Activated T-helper 1 cell treated with anti-CD3 and anti-CD28 coated beads, Interleukin-12 subunit alpha, Interleukin-12 subunit beta, Interleukin-2, Interleukin-4 antibody, amounts not matched to agents 30 ng/mL and 10 ng/mL and 1 ng/mL, durations not matched to agents 14 hours and 24 hours and 36 hours (primary cell): ENCODE measurements at places on chromosomes 3 and 15. TPM values are rescaled to one million over a fixed set of nuclear protein-coding genes. Genes with fewer than 3 reads are reported as not detected.

Gene CPLX3
- total RNA-seq, result 0.17 and 0.29 TPM in 2 replicates

Gene DNAH1
- total RNA-seq, result 12.1 and 12.2 TPM in 2 replicates

Gene LSAMP
- not detected in 2 replicates for total RNA-seq

Gene TMEM266
- total RNA-seq, result 0.10 and 0.16 TPM in 2 replicates

Gene PSMD6
- 133 and 137 TPM in 2 replicates for total RNA-seq

GRCh38 chr3:197311591-197311990, 13.2 kb upstream of the DLG1 start:
- no peak for DNase-seq

GRCh38 chr3:9765865-9766264, 3.9 kb downstream of the CAMK1 start:
- no peak for DNase-seq

- no peak for DNase-seq
Observed at GRCh38 chr3:126811530-126811929, 107.5 kb downstream of the CHCHD6 start.

DNA sequence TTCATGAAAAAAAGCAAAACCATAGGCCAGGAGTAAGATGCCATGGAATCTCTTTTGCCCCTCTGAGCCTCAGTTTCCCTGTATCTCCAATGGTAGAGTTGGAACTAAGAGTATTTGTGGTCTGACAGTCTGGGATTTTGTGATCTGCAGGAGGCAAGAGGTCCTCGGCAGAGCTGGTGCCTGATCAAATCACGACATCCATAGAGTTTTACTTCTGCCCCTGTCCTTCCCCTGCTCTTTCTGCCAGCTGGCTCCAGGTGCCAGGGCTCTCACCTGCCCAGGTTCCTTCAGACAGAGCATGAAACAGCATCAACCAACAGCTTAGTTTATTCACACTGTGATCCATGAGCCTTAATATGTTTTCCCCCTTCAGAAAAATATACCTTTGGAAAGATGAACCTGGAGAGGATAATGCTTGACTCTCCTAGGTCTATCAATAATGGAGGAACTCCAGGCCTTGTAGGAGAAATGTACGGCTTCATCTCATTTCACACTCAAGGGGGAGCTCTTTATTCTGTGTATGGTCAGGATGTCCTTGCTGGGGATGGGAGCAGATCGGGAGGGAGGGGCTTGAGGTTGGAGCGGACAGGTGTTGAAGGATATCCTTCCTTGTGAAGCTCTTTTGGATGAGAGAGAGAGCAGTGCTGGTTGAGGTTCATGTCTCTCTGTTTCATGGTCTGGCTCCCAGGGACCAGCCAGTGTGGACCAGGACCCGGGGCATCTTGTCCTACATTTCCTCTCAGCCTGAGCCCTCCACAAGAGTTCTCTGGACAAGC, 309.9 kb downstream of the RPLP1 start:
- DNase-seq, result no peak

GRCh38 chr3:156693166-156693565, 18.8 kb downstream of the TIPARP start:
- DNase-seq, result no peak

DNA sequence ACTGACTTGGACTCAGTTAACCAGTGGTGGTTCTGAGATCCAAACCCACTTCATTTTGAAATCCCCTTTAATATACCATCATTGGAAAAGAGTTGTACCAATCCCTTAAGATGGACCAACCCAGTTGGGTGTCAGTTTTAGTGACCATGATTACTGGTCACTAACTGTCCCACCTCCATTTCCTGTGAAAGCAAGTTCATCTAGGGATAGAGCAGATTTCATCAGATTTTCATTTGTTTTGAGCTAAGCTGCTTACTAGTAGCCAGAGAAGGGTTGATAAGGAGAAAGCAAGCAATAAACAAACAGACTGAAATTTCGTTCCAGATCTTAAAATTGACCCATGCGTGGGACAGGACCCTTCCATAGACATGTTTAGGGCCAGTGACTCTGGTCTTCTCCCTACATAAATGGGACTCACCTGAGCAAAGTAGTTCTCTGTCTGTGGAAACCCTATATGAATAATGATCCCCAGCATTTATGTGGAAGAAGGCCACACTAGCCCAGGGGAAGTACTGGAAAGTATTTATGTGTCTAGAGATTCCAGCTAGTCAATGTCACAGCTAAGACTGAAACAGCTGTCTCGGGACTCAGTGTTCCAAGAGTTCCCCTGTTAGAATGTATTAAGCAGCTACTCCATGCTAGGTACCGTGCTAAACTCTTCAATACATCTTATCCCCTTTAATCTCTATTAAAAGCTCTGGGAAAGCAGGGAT, 196.0 kb upstream of the BCL6 start:
- no peak for DNase-seq

DNA sequence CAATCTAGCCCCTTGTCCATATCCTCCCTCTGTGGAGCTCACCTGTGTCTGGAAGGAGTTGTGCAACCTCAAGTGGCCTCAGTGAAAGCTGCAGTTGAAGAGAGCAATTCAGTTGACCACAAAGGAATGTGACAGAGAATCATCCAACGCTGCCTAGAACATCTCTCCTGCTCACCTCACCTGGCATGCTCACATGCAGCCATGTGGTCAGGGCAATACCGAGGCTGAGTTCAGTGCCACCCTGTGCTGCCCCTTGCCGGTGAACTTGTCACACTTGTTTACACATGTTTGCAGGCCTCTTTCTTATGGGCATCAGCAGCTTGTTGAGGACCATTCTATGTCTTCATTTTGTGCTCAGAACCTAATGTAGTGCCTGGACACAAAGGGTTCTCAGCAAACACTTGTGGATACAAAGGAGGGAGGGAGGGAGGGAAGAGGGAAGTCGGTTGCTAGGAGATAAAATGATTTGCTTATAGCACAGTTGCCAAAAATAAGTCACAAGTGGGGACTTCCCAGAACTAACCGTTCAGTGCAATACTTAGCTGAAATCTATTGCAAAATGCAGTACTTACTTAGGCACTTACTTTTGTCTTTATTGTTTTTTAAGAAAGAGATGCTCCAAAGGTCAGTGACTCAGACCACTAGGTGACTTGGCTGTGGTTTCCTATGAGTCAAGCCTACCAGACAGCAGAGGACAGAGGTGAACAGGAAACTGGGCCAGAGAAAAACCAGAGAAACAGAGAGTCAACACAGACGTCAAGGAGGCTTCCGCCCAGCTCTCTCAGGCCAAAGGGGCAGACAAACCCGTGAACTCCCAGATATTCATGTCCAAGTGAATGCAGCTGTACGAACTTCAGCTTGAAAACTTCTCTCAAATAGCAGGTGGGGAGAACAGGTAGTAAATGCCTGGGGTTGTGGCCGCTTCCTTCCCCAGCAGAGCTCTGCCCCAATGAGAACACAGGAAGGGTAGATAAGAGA, 227.8 kb upstream of the CTNNB1 start:
- DNase-seq, result peak; percentile 24

- no peak for DNase-seq
Observed at GRCh38 chr3:17431004-17431403, 311.4 kb downstream of the TBC1D5 start.

- peak; percentile 71 for DNase-seq
Observed at GRCh38 chr3:195895861-195896360, 12.4 kb downstream of the TNK2 start.
